ENCODE measurements at places on chromosomes 1 and 21. TPM values are rescaled to one million over a fixed set of nuclear protein-coding genes. Genes with fewer than 3 reads are reported as not detected.

Gene AMY1C
- not detected for total RNA-seq

GRCh38 chr1:204087893-204088528 lies 15.1 kb downstream of the SOX13 start:
- DNase-seq = no peak

DNA sequence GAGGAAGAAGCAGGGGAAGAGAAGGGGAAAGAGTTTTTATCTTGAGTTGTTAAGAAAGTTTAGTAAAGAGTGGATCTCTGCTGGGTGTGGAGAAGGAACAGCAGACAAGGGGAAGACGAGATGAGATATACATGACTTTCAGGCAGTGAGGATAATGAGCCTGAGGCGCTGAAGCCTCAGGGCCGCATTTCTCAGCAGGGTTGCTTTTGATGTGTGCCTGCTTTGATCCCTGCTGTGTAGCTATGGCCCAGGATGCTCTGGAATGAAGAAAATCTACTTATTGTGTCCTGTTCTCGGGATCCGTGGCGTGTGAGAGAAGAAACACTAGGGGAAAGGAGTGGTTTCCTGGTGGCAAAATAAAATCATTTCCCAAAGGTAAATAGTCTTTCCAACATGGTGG lies 15.1 kb upstream of the RPE65 start:
- DNase-seq = no peak

Gene CCDC24
- 1.3 TPM for total RNA-seq

Gene FYB2
- total RNA-seq = not detected
